ENCODE measurements at places on chromosomes 6 and 20.

GRCh38 chr6:159935065-159935464 lies 33.8 kb upstream of the IGF2R start:
- no peak for DNase-seq

DNA sequence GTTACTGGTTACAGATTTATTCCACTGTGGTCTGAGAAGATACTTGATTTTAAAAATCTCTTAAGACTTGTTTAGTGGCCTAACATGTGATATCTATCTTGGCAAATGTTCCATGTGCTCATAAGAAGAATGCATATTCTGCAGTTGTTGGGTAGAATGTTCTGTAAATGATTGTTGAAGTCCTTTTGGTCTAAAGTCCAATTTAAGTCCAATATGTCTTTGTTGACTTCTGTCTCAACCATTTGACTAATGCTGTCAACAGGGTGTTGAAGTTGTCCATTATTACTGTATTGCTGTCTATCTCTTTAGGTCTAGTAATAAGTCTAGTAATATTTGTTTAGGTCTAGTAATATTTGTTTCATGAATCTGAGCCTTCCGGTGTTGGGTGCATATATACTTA lies 387.8 kb upstream of the RUNX2 start:
- no peak for DNase-seq

DNA sequence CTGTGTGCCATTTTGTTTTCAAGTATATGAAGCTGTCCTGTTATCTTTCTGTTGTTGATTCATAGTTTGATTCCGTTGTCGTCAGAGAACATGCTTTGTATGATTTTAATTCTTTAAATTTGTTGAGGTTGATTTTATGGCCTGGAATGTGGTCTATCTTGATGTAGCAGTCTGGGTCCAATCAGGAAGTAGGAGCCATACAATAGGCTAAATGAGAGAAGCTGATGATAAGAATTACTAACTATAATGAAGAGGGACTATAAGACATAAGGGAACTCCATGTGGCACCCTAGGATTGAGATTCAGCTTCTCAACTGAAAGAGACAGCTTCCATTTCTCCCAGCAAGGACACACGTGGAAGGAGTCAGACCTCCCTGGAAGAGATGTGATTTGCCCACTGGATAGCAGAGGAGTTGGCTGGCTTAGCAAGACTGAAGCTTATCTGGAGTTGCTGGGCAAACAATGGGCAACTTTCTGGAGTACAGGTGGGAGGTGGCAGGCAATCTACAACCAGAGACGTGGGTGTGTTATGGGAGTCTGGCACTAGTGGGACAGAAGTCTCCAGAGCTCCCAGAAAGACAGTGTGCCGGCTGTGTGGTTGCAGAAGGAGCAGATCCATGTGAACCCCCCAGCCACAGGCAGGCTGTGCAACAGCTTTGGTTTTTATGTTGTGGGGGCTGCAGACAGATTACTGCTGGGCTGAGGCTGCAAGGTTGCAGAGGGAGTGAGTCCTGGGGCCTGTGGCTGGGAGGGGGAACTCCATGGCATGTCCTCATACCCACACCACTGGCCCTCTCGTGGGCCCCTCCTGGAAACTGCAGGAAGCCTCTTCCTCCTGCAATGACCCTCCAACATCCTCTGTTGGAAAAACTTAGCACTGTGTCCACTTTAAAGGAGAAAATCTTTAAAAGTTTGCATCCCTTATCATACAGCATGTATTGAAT lies 7.1 kb downstream of the ZNF831 start:
- no peak for DNase-seq

DNA sequence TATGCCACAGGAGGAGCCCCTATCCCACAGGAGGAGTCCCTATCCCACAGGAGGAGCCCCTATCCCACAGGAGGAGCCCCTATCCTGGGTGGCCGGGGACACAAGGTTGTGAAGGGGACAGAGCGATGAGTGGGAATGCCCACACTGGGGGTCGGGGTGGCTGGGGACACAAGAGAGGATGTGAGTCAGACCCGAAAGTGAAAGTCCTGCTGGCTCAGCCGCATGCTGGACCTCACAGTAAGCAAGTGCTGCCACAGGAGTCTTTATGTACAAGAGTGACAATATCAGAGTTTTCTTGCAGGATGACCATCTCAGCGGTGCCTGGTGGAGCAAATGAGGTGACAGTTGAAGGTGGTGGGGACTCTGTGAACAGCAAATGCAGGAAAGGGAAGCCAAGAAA lies 93.7 kb downstream of the PSMB1 start:
- no peak for DNase-seq

GRCh38 chr6:90978046-90978445 lies 391.2 kb upstream of the MAP3K7 start:
- no peak for DNase-seq

DNA sequence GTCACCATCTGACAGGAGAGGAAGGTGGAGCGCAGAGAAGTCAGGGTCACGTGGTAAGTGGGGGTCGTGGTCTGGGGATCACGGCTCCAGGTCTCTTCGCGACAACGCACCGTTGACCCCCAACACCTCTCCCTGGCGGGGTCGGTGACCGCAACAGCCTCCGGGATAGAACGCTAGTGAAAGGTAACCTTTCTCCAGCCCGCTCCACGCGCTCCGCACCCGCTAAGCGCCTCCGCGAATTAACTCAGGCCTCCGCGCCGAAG lies 600 bp upstream of the SYNJ2 start:
- peak; percentile 45 for DNase-seq

DNA sequence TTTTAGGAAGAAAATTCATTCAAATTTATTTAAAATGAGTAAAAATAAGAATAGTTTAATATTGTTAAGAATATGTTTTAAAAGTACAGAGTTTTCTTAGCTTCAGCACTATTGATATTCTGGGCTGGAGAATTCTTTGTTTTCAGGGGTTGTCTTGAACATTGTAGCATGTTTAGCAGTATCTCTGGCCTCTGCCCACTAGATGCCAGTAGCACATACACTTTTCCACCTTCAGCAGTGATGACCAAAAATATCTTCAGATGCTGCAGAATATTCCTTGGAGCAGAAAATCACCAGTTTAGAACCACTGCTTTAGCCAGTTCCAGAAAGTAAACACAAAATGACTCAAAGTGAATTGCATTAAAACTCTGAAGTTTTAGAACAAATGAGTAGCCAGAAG lies 19.4 kb upstream of the SDHAF4 start:
- peak; percentile 44 for DNase-seq

- DNase-seq, result no peak
Measured at GRCh38 chr6:1442929-1443328, 53.6 kb downstream of the FOXF2 start.
